ENCODE measurements at places on chromosomes 11 and 22.

DNA sequence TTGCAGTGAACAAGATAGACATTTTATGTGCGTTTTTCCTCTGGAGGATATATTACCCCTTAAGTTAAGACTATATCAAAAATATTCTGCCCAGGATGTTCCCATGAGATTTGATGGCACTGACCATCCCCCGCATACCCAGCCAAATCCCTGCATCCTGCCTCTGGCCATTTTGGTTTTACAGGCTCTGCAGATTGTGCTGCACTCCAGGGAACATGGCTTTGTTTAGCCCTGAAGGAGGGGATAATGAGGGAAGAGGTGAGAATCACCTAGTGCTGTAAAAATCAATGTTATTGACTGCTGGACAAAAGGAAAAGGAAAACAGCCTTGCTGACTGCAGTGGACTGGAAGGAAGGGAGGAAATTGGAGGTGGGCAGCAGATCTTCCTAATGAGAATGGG lies 717.4 kb downstream of the DLG2 start:
- DNase-seq, result peak; percentile 25

DNA sequence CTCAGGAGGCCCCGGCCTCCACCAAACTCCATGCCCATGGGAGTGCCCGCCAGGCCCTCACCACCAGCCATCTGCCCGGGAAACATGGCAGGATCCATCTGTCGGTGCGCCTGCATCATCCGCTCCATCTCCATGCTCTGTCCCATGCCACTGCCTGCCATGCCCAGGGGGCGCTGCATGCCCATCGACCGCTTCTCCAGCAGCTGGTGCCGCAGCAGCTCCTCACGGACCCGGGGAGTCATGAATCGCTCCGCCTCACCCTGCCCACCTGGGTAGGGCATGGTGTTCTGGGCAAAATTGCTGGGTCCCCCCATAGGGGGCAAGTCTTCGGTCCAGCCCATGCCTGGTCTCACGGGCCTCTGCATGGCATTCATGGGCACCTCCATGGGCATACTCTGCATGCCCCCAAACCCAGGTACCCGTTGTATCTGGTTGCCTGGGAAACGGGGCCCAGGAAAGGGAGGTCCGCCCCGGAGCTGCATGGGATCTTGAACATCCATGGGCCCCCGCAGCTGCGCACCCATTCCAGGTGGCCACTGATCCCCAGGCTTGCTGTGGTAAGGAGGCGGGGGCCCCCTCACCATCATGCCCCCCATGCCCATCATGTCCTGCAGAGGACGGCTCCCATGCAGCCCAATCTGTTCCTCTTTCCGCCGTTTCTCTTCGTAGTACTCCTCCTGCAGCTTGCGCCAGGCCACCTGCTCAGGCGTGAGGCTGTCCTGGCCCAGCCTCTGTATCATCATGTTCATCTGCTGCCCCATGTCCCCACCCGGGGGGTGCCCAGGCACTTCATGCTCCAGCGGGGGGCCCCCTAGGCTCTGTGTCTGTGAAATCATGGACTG lies 18.0 kb downstream of the CXCR5 start:
- no peak for DNase-seq

- no peak for DNase-seq
Measured at GRCh38 chr11:113162592-113162962, 151.8 kb upstream of the TTC12 start.

DNA sequence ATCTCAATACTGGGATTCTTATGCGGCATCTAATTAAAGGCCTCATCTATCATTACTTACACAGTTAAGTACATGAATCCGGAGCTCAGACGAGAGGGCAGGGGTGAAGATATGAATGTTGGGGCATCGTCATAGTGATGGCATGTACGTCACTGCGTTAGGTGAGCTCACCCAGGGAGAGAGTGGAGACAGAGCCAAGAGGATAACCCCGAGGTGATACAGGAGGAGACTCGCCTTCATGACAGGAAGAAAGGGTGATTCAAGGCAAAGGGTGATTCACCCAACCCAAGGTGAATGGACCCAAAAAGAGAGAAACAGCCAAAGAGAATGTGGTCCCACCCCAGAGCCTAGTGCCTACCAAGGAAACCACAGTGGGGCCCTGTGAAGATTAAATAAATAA lies 132.9 kb upstream of the BLID start:
- DNase-seq, result no peak

DNA sequence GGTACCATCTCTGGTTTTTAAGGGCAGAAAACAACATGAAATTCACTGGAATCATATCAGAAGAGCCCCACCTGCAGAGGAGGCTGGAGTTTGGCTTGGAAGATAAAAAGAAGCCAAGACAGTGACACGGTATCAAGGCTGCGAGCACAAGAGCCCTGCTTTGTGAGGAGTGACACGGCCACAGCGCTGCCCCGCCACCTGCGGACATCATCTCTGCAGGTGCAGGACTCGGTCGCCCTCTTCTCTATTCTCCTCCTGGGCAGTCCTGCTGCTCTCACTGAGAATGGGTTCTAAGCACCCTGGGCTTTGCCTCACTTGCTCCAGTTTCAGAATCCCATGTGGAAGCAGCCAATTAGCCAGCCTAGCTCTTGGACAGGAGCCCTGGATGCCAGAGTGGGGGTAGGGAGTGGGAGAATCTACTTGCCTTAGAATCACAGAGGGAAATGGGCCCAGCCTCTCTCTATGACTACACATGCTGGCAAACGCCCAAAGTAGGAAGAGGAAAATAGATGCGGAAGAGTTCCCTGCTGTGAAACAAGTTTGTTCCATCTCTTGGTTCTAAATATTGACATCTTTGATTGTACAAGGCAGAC lies 17.1 kb downstream of the APOL4 start:
- no peak for DNase-seq

DNA sequence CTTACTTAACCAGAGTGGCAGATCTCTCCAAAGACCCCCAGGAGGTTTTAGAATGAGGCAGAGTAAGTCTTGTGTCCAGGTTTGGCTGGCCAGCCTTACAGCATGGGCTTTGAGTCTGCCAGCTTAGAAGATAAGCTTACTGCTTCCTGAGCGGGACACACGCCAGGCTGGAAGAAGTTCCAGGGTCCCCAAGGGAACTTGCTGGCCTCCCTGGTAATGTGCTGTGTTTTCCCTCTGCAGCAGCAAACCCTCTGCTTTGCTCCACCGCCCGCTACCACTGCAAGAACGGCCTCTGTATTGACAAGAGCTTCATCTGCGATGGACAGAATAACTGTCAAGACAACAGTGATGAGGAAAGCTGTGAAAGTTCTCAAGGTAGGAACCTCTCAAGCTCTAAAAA lies 154.2 kb downstream of the LDLRAD3 start:
- DNase-seq, result no peak

GRCh38 chr11:11568651-11569229 lies 53.1 kb downstream of the GALNT18 start:
- no peak for DNase-seq

DNA sequence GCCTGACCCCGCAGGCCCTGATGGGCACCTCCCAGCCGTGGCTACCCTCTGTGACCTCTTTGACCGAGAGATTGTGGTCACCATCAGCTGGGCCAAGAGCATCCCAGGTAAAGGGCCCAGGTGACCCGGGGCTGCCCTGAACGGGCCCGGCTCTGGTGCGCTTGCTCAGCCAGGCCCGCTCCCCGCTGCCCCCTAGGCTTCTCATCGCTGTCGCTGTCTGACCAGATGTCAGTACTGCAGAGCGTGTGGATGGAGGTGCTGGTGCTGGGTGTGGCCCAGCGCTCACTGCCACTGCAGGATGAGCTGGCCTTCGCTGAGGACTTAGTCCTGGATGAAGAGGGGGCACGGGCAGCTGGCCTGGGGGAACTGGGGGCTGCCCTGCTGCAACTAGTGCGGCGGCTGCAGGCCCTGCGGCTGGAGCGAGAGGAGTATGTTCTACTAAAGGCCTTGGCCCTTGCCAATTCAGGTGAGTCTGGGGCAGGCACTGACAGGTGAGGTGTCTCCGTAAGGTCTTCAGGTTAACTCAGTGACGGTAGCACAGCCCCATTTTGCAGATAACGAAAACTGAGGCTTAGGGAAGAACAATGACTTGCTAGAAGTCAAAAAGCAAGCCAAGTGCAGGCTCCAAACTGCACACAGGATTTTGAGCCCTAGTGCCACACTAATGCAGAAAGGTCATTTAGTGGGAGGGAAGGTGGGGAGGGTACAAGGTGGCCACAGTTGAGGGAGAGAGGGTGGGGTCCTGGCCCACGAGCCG lies 2.4 kb downstream of the TRMT112 start:
- no peak for DNase-seq

DNA sequence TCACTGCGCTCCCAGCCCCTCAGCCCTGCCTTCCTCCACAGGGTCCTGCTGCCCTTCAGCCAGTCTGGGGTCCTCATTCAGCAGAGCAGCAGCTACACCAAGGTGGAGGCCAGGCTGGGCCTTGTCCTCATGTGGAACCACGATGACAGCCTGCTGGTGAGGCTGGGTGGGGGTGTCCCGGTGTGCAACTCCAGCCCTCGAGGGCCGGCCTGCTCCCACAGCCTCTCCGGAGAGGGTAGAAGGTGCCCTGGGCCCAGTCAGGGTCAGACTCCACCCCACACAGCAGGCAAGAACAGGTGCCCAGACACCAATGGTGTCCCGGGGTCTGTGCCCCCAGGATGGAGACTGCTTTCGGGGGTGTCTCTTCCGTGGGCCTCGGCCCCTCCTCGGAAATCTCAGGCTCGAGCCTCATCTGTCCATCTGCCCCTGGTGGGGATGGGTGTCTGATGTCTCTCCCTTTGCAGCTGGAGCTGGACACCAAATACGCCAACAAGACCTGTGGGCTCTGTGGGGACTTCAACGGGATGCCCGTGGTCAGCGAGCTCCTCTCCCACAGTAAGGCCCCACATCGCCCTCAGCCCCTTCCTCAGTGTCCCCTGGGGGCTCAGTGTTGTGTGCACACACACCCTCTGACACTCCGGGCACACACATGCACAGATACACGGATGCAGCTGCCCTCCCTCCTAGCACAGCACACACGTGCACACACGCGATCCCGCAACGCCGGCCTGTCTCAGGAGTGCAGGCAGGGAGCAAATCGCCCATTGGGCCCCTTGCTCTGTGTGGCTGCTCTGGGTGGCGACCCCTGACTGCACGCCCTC lies 4.9 kb downstream of the MUC5AC start:
- no peak for DNase-seq

DNA sequence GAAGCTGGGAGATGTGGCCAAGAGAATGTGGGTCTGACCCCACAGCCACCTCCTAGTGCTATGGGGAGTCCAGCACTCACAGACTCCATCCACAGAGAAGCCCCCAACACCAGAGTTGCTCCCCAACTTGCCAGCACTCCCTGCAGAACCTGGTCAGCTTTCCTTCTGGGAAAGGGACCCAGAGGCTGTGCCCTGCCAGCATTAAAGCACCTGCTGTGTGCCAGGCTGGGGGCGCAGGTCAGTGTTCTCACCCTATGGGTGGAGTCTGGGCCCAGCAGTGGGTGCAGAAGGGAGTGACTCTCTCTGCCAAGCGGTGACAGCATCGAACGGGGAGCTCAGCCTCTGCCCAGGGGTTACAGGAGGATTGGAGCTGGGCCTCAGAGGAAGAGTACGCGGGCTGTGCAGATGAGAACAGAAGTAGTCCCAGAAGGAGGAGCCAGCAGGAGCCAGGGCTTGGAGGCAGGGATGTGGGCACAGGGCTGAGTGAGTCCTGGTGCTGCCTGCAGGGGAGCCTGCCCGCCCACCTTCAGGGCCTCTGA lies 114.4 kb downstream of the MPPED1 start:
- no peak for DNase-seq

GRCh38 chr11:118245936-118246562 lies 6.1 kb downstream of the MPZL3 start:
- DNase-seq, result no peak

DNA sequence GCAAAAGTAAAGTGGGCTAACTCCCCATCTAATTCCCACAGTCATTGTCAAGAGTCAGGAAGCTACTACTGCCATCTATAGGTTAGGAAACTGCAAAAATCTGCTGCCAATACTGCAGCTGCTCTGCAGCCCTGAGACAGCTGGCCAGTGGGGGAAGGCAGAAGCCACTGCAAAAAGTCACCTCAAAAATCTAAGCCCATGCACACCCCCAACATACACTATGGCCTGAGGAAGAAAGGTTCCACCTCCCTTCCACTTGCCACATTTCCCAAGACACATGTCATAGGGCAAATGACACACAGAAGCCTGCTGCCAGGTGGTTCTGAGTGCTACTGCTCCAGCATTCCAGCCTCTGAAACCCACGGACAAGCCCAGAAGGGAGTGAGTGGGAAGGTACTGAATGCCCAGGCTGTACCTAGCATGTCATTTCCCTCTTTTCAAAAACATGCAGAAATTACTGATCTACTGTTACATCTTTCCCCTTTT lies 36.9 kb downstream of the DGCR2 start:
- DNase-seq, result peak; percentile 19

DNA sequence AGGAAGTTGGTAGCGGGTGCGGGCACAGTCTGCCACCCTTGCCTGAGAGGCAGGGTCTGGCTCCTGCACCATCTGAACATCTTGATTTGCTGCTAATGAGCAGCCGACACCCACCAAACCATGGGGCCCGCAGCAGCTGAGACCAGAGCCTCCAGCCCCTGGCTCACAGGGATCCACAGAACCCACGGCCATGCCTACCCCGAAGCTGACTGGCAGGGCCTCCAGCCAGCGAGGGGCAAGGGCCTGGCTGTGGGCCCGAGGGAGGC lies 171.5 kb upstream of the NTM start:
- no peak for DNase-seq

Measured in HAP-1 (cell line).